Activated naive CD4-positive, alpha-beta T cell treated with anti-CD3 and anti-CD28 coated beads, Interleukin-2, amount 10 ng/mL, durations not matched to agents 5 hours and 36 hours (primary cell): ENCODE measurements at places on chromosomes 16 and 17. TPM values are rescaled to one million over a fixed set of nuclear protein-coding genes. Genes with fewer than 3 reads are reported as not detected.

NHERF2 gene
- total RNA-seq = 2.8 TPM

SPEM1 gene
- not detected for total RNA-seq

UNC13D gene
- 185 TPM for total RNA-seq

CRYM gene
- not detected for total RNA-seq

AOC3 gene
- 0.45 TPM for total RNA-seq

SLC47A1 gene
- not detected for total RNA-seq

RNU2-1 gene
- 7,703 TPM for total RNA-seq

TIGD7 gene
- 5.0 TPM for total RNA-seq

LRRC36 gene
- total RNA-seq = not detected

SLFN12L gene
- 95.3 TPM for total RNA-seq

UTP4 gene
- total RNA-seq = 45.1 TPM

CLEC19A gene
- total RNA-seq = not detected

FOXC2 gene
- total RNA-seq = not detected

HOXB7 gene
- 0.48 TPM for total RNA-seq
